NCI-H69 (cell line): ENCODE measurements at places on chromosomes 3 and 15.

DNA sequence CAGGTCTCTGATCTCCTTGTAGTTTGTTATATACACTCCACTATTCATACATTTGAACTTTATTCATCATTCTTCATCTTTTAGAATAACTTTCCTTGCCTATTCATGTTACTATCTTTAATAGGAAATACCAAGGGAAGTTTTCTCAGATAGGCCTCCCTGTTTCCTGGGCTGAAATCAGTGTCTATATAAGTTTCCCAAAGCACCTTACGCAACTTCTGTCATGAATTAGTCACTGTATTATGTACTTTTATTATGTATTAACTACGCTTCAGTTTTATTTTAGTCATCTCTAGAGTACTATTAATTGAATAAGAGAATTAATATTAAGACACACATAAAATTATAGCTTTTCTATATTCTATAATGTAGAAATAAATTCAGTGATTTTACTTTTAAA is 1481.5 kb downstream of the OTOL1 start:
- DNase-seq = no peak

GRCh38 chr3:90052425-90052950 is 945.1 kb downstream of the EPHA3 start:
- no peak for DNase-seq

- DNase-seq = no peak
These were observed 14.5 kb downstream of the IGDCC3 start for GRCh38 chr15:65363306-65363705.

DNA sequence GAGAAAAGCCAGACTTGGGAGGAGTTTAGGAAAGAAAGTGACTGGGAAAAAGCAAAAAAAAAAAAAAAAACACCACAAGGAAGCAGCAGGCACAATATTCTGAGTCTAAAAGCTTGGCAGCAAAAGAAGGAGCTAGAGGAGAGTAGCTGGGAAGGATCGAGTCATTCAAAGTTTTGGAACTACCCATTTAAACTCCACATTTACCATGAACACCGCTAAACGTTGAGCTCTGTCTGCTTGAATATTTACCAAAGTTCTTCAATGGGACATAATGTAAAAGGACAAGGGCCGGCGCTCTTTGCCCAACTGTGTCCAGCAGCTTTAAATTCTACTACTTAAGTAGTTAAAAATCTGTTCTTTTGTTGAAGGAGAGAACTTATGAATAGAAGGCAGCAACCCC is 481.9 kb downstream of the FOXP1 start:
- DNase-seq = peak; percentile 34

DNA sequence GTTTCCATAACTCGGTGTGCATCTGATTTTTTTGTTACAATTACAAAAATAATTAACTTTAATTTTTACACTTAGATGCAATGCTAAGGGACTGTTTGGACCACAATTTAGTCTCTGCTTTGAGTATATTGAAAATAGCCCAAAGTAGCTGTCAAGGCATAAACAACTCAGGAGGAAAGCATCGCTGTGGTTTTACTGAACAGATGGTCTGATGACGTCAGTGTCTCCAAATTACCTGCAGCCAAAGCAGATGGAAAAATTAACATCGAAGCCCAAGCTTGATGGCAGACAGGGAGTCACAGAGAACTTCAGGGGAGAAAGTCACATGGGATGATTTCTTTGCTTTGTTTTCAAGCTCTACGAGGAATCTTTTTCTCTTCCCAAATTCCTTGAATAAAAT is 83.1 kb upstream of the PLCL2 start:
- DNase-seq = peak; percentile 91

- DNase-seq = peak; percentile 27
These were observed 144.3 kb upstream of the PFN2 start for GRCh38 chr3:150114873-150115540.

GRCh38 chr15:36642311-36642710 is 62.9 kb downstream of the CDIN1 start:
- no peak for DNase-seq

DNA sequence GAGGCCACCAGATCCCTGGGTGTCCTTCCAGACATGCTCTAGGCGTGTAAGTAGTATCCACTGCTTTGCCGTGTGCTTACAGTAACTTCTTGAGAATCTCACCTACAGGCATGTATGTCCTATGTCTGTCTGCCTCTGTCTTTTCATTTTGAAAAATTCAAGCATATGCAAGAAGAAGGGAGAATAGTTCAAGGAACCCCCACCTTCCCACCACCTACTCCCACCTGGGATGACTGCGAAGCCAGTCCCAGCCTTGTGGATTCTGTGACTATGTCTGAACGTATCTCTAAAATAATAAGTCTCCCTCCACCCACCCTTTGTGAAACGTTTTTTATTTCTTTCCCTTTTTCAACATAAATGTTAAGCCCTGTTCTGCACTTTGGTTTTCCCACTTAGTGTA is 15.0 kb downstream of the CHST13 start:
- DNase-seq = no peak

DNA sequence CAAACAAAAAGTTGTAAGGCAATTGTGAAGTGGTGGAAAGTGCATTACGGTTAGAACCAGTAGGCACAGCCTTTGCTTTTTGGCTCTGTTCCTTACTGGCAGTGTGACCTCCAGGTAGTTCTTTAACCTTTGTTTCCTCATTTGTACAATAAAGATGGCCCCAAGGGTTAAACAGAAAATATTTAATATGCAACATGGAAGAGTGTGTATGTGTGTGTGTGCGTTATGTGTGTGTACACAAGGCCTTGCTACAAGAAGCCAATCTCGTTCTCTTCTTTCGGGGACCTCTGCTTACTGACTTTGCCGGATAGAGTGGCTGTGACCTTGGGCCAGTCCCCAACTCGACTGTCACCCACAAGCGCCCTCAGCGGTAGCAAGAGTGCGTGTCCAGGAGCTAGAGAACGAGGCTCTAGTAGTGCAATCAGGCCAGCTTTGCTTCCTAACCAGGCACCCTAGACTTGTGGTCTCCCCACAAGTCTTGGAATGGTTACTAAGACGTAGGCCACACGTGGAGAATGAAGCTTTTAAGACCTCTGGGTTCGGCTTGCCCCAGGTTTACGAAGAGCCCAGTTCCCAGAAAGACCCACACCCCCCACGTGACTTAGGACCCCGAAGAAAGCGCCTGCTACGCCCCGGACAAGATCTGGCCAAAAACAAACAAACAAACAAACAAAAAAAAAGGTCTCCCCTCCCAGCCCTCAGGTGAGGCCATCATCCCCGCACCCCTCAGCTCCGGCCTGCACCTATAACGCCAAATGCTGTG is 593 bp downstream of the CIAO2A start:
- peak; percentile 76 for DNase-seq

DNA sequence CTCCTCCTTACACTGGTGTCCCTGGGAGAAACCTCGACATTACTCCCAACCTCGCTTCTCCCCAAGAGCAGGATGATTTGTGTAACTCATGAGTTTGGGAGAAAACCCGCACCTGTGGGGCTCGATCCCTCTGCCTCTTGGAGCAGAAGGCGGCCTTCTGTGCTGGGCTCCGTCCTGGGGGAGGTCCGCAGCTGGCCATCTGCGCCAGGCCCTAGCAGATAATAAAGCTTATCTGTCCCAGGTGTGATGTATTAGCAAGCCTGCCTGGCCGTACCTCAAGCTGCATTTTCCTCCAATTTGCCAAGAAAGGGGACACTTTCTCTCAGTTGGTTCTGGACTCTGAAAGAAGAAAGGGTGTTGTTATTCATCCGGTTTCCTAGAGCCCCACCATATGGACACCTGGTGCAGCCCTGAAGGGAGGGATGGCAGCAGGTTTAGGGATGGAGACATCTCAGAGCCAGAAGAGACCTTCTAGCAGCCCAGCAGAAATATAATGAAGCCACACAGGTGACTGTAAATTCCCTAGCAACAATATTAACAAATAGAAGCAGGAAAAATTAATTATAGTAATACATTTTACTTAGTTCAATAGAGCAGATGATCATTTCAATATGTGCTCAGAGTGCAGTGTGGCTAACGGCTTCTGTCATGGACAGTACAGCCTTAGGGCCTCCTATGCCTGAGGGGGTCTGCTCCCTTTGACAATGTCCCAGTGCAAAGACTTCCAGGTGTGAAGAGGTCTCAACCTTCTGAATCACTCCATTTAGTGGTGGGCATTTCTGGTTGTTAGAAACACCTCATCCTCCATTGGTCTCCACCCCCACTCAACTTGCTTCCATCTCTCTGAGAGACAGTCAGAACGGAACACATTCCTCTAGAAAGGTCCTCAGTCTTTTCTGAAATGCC is 94.8 kb downstream of the CPN2 start:
- DNase-seq = peak; percentile 25

GRCh38 chr15:58472821-58473581 is 41.2 kb downstream of the LIPC start:
- peak; percentile 92 for DNase-seq

- DNase-seq = no peak
These were observed 8.2 kb upstream of the C3orf38 start for GRCh38 chr3:88141458-88142083.

DNA sequence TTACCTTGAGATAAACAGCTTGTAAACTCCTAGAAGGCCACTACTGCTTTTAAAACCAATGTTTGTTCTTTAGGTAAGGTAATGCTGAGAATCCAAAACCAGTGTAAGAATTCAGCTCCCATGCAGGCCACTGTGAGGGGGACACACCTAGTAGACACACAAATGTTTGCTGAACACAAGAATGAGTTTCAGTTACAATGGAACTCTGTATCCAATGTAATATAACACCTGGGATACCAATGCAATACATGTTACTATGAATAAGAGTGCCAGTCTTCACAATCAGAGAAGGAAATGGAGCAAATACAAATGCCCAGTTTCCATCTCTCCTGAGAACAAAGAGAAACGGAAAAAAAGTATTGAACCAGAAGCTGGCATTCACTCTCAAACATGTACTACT is 65.9 kb downstream of the IGF2BP2 start:
- no peak for DNase-seq

- peak; percentile 30 for DNase-seq
These were observed 50.2 kb upstream of the GMNC start for GRCh38 chr3:190912736-190913135.

DNA sequence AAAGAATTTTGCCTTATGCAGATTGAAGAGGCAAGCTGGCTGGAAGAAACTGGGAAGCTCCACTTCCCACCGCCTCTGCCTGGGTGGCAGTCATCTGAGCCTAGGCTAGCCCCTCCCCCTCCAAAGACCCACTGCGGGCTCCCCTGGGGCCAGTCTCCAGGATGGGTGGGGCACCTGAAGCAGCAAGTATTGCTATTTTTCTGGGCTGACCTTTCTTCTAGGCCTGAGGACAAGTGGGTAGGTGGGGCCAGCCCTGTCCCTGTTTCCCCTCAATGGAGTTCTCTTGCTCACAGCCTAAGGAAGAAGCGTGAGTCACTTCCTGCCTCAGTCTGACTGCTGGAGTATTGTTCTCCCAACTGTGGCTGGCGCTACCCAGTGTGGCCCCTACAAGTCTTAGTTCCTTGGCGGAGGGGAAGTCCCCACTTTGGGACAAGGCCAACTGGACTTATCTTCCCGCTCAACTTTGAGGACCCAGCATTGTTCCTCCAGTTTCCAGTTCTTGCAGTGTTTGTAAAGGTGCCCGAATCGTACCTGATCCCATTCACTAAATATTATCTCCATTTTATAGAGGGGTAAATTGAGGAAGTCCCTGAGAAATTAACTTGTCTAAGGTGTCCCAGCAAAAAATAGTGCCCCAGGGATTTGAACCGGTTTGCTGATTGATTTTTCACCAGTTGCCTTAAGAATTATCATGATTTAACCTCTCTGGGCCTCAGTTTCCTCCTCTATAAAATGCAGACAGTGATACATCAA is 1.4 kb downstream of the FURIN start:
- peak; percentile 73 for DNase-seq

GRCh38 chr3:167973046-167973445 is 122.7 kb downstream of the GOLIM4 start:
- peak; percentile 63 for DNase-seq

- DNase-seq = no peak
These were observed 1.2 kb downstream of the UROC1 start for GRCh38 chr3:126516152-126516935.

GRCh38 chr3:37241880-37242279 is 67.5 kb upstream of the LRRFIP2 start:
- no peak for DNase-seq

DNA sequence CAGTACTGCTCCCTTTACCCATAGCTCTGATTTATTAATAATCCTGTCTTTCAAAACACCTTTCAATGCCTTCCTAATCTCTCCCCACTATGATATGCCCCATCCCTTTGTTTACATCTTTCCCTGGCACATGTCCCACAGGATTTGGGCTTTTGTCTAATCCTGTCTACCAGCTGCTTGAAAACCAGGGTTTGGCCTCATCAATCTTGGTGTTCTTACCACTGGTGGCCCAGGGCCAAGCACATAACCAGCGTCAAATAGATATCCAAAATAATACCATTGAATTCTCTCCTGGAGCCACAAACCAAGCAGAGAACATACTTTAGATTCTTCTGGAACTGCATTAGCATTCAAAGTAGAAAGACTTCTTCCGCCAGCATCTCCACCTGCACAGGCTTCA is 104.8 kb upstream of the PPP2R3A start:
- peak; percentile 47 for DNase-seq

GRCh38 chr15:63379492-63380150 is 2.0 kb downstream of the CA12 start:
- no peak for DNase-seq

DNA sequence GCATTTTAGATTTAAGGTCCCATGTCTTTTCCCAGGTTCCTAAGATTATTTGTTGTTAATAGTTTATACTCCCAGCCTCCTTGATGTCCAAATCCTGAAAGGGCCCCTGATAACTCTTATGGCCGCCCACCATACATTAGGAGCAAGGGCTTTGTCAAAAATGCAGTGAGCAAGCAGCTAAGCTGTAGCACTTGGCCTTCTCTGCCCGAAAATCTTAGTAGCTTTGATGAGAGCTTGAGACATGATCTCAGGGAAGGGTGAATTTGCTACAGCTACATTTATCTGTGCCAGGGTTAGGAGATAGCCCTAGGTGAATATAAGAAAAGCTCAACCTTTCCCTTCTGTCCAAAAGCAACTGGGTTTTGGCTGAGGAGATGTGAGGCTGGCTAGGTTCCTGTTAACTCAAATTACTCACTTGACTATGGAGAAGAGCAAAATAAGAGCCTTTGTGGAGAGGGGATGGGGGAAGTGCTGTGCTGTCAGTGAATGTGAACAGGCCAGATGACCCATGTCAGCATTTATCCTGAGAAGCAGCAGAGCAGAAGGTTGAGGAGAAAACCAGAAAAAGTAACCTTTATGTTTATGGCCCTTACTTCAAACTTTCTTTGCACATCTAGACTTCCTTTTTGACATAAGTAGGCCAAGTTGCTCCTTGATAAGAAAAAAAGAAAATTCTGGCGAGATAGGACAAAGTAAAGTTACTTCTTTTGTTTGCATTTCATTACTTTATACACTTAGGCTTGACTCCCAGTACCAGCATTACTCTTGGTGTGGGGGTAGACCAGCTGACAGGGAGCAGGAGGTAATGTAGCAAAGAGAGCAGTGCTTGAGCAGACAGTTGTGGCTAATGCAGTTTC is 21.1 kb downstream of the MAPK6 start:
- peak; percentile 13 for DNase-seq

GRCh38 chr15:94700211-94700610 is 468.9 kb downstream of the MCTP2 start:
- DNase-seq = no peak

DNA sequence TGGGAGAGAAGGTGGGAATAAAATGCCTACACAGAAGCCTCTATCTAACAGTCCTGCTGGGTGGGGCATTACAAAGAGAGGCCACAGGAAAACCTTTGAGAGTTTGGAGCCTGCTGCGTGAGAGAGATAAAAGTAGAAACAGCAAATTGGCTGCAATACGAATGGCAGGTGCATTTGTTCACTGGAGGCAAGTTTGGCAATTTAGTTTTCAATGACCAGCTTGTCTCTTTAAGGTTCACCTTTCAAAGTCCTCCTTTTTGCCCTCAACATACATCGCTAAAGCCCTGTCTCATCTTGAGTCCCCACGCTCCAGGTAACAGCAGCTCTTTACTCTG is 405.7 kb downstream of the LSAMP start:
- DNase-seq = no peak

- no peak for DNase-seq
These were observed 590.2 kb downstream of the RBMS3 start for GRCh38 chr3:29871087-29871486.
